ENCODE measurements at places on chromosomes 6 and 20.

GRCh38 chr6:69311888-69312287 is 484.9 kb downstream of the LMBRD1 start:
- DNase-seq, result no peak

- DNase-seq, result no peak
These were observed 97.5 kb downstream of the AIG1 start for GRCh38 chr6:143158113-143158581.

- no peak for DNase-seq
These were observed 17.1 kb upstream of the HECA start for GRCh38 chr6:139117734-139118133.

DNA sequence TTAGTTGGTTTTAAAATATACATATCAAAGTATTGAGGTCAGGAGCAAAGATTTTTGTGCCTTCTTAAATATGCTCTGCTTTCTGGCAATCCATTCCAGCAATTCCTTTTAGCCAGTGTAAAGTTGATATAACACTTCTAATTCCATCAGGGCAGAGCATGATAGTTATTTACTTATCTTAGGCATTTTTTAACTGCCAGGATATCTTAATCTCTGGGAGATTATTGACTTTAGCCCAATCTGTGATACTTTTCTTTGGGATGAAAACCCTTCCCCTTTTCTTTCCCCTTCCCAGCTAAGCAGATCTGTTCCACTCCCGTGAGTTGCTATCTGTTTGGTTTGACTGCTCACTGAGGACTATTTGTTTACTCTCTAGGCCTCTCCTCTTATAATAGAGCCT is 168.7 kb upstream of the RSPO3 start:
- DNase-seq, result no peak

GRCh38 chr20:62927128-62927705 is 912 bp upstream of the DIDO1 start:
- DNase-seq, result peak; percentile 72

- DNase-seq, result no peak
These were observed 411.7 kb downstream of the UTRN start for GRCh38 chr6:144696610-144697368.

GRCh38 chr6:148790404-148790803 is 43.6 kb downstream of the UST start:
- no peak for DNase-seq

Data from RWPE2 (cell line).